Activated T-cell treated with anti-CD3 and anti-CD28 coated beads, Interleukin-2, amount 50 U/mL, for 72 hours (primary cell): ENCODE measurements at places on chromosomes 13 and 19. TPM values are rescaled to one million over a fixed set of nuclear protein-coding genes. Genes with fewer than 3 reads are reported as not detected.

GRCh38 chr13:85140192-85140591 is 659.0 kb downstream of the SLITRK6 start:
- H3K36me3 ChIP-seq: no peaks in the 10 kb centered on the region
- H3K4me1 ChIP-seq: no peaks in the 10 kb centered on the region
- no peaks in the 10 kb centered on the region for H3K27me3 ChIP-seq

GRCh38 chr19:30062065-30062906 is 120.2 kb downstream of the URI1 start:
- no peak overlapping the region for H3K27ac ChIP-seq
- H3K4me1 ChIP-seq: no peaks in the 10 kb centered on the region
- no peak overlapping the region for H3K4me3 ChIP-seq
- no peak for DNase-seq
- H3K36me3 ChIP-seq: no peaks in the 10 kb centered on the region

DNA sequence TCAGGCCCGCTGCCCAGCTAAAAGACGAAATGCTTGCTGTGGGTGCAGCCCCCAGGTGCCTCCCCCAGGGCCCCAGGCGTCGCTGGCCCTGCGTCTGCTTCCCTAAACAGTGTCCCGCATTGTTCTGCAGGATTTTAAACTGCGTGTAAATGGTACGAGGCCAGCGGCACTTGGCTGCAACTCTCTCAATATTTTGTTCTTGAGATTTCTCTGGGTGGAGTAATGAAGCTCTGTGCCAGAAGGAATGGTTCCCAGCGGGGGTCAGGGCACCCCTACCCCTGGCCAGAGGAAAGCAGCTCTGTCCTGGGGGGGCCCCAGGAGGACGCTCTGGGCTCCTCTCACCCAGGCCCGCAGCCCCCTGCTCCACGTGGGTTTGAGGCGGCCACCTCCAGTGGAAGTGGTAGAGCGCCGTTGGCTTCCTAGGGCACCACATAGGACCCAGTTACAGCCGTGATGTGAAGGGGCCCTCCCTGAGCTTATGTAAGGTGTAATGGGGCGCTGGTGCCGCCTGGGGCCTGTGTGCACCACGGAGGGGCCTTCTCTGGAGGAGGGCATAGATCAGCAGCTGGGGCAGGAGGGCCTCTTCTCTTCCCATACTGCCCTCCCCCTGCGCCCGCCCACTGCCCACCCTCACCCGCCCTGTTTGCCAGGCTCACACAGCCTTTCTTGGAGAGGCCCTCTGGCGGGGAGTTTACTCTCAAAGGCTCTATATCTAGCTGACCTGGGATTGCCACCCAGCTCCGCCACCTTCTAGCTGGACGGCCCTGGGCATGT is 19.8 kb downstream of the PAK4 start:
- H3K27ac ChIP-seq: no peak overlapping the region
- H3K4me3 ChIP-seq: no peak overlapping the region
- DNase-seq: no peak
- no peaks in the 10 kb centered on the region for H3K36me3 ChIP-seq
- H3K4me1 ChIP-seq: no peaks in the 10 kb centered on the region
- H3K27me3 ChIP-seq: no peaks in the 10 kb centered on the region

The KANK3 gene
- total RNA-seq: 0.99 TPM

- peak overlapping the region; percentile 89 for H3K4me3 ChIP-seq
- H3K36me3 ChIP-seq: peaks cover 24% of the 10 kb centered on the region
- H3K4me1 ChIP-seq: peaks cover 60% of the 10 kb centered on the region
Measured at GRCh38 chr13:29594303-29594709, 1.2 kb downstream of the SLC7A1 start.

The PGLYRP1 gene
- total RNA-seq: not detected

DNA sequence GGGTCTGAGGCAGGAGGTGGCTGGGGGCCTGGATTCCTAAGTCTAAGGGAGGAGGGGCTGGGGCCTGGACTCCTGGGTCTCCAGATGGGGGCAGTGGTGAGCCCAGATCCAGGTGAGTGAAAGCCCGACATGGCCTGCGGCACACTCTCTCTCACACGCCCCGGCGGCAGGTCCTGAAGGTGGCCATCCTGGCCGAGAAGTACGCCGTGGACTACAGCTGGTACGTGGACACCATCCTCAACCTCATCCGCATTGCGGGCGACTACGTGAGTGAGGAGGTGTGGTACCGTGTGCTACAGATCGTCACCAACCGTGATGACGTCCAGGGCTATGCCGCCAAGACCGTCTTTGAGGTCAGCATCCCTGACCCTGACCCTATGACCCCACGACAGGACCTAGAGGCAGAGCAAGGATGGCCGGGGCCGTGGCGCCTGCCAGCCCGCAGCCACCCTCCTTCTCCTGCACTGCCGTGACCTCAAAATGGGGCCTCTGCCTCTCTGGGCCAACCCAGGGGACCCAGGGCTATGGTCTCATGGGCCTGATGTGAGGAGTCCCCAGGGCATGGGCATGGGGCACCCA is 13.2 kb downstream of the FUZ start:
- H3K36me3 ChIP-seq: peaks cover 3% of the 10 kb centered on the region
- H3K4me1 ChIP-seq: no peaks in the 10 kb centered on the region
- H3K27me3 ChIP-seq: no peaks in the 10 kb centered on the region
- DNase-seq: no peak
- H3K27ac ChIP-seq: no peak overlapping the region

DNA sequence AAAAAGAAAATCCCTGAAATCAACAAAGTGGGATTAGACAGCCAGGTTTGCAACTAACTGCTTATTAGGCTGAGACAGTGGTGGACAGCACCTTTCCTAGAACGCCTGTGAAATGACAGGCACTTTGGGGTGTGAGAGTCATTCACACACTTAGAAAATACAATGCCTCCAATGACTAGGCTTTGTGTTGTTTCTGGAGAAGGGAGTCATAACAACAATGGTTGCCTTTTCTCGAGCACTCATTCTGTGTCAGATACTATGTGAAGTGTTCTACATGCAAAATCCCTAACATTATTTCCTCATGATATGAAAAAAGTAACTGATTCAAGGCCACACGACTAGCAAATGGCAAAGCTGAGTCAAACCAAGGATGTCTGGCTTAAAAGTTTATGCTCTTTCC is 41.2 kb downstream of the SACS start:
- no peak overlapping the region for H3K4me3 ChIP-seq
- peaks cover 16% of the 10 kb centered on the region for H3K27me3 ChIP-seq
- no peaks in the 10 kb centered on the region for H3K36me3 ChIP-seq
- no peak for DNase-seq
- no peak overlapping the region for H3K27ac ChIP-seq
- no peaks in the 10 kb centered on the region for H3K4me1 ChIP-seq

DNA sequence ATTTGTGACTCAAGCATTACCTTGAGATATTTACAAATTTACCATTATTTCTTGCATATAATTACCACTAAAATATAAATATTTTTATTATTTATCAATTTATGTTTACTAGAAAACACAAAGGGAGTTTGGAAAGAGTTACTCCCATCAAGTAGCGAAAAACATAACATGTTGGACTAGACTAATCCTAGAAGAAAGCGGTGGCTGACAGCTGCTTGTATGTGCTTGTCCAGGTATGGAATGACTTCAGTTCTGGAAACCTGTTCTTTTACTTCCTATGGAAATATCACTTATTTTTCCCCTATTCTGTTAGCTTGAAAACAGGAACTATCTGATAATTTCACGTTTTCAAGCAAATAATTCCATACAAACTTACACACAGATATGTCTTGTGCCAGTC is 28.5 kb downstream of the SLITRK1 start:
- H3K27ac ChIP-seq: no peak overlapping the region
- DNase-seq: no peak
- no peaks in the 10 kb centered on the region for H3K36me3 ChIP-seq
- no peaks in the 10 kb centered on the region for H3K4me1 ChIP-seq
- no peak overlapping the region for H3K4me3 ChIP-seq

- H3K4me1 ChIP-seq: no peaks in the 10 kb centered on the region
- no peaks in the 10 kb centered on the region for H3K36me3 ChIP-seq
- DNase-seq: no peak
- H3K27me3 ChIP-seq: no peaks in the 10 kb centered on the region
Measured at GRCh38 chr19:38023671-38024541, 116.9 kb downstream of the SIPA1L3 start.

DNA sequence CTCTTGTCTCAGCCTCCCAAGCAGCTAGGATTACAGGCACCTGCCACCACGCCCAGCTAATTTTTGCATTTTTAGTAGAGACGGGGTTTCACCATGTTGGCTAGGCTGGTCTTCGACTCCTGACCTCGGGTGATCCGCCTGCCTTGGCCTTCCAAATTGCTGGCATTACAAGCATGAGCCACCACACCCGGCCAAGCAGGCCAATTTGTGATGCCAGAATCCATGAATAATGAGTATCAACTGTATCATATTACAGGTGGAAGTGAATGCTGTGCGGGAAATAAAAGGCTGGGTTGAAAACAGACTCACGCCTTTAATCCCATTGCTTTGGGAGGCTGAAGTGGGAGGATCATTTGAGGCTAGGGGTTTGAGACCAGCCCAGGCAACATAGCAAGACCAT is 3.6 kb upstream of the NFILZ start:
- no peaks in the 10 kb centered on the region for H3K4me1 ChIP-seq
- no peaks in the 10 kb centered on the region for H3K27me3 ChIP-seq
- no peak for DNase-seq
- no peak overlapping the region for H3K27ac ChIP-seq

- H3K4me3 ChIP-seq: no peak overlapping the region
- H3K27ac ChIP-seq: no peak overlapping the region
- no peaks in the 10 kb centered on the region for H3K36me3 ChIP-seq
- DNase-seq: no peak
Measured at GRCh38 chr13:79434556-79434955, 28.5 kb upstream of the RBM26 start.

The GPR12 gene
- total RNA-seq: not detected

DNA sequence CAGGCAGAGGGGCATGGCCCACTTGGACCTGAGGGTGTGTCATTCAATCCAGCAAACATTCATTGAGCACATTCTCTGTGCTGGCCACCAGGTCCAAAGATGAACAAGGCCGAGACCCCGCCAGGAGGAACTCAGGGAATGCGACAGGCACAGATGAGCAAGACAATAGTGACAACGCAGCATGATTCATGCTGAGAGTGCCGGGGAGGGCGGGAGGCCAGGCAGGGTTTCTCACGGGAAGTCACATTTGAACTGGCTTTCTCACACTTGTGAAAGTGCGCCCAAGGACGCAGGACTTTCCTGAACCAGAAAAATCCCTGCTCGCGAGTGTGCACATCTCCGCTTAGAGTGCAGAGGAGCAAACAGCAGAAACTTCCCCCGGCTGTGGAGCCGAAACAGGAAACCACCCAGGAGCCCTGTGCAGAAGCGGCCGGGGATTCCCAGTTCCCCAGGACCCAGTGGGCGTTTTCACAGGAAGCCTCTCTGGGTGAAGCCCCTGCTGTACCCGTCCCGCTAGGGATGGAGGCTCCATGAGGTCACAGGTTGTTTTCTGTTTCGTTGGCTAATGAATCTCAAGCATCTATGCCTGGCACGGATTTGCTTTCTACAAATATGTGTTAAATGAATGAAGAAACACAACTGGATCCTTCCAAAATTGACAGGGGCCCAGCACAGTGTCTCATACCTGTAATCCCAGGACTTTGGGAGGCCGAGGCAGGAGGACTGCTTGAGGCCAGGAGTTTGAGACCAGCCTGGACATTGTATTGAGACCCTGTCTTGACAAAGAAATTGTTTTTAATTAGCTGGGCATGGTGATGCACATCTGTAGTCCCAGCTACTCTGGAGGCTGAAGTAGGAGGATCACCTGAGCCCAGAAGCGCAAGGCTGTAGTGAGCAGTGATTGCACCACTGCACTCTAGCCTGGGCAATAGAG is 68.4 kb upstream of the TM9SF2 start:
- no peaks in the 10 kb centered on the region for H3K36me3 ChIP-seq
- H3K27me3 ChIP-seq: no peaks in the 10 kb centered on the region
- peak overlapping the region; percentile 96 for H3K27ac ChIP-seq
- peak overlapping the region; percentile 87 for H3K4me3 ChIP-seq
- peaks cover 82% of the 10 kb centered on the region for H3K4me1 ChIP-seq

- no peak for DNase-seq
- peaks cover 25% of the 10 kb centered on the region for H3K27me3 ChIP-seq
- no peak overlapping the region for H3K27ac ChIP-seq
- H3K4me3 ChIP-seq: no peak overlapping the region
Measured at GRCh38 chr13:36887758-36888521, 32.1 kb downstream of the SMAD9 start.

DNA sequence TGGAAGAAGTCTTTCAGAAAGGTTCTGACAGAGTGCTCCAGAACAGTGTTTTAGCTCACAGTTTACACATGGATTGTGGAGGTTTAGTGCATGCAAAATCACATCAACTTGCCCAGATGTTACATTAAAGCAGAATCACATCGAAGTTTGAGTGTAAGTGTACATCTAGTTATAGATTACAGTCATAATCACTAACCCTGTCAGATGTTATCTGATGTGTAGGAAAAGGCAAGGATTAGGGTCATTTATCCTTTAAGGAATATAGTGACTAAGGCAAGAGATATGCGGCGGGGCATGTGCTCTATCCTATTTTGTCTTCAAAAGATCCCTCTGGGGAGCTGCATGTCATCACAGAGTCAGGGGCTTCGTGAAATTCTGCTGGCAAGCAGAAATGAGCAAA is 66.9 kb downstream of the CYSLTR2 start:
- peaks cover 7% of the 10 kb centered on the region for H3K27me3 ChIP-seq
- peaks cover 18% of the 10 kb centered on the region for H3K36me3 ChIP-seq
- no peaks in the 10 kb centered on the region for H3K4me1 ChIP-seq
- H3K27ac ChIP-seq: no peak overlapping the region
- H3K4me3 ChIP-seq: no peak overlapping the region

GRCh38 chr13:85798556-85798955 is 663 bp downstream of the SLITRK6 start:
- H3K4me1 ChIP-seq: no peaks in the 10 kb centered on the region
- DNase-seq: no peak
- no peak overlapping the region for H3K27ac ChIP-seq
- H3K27me3 ChIP-seq: no peaks in the 10 kb centered on the region
- no peaks in the 10 kb centered on the region for H3K36me3 ChIP-seq
- H3K4me3 ChIP-seq: no peak overlapping the region

DNA sequence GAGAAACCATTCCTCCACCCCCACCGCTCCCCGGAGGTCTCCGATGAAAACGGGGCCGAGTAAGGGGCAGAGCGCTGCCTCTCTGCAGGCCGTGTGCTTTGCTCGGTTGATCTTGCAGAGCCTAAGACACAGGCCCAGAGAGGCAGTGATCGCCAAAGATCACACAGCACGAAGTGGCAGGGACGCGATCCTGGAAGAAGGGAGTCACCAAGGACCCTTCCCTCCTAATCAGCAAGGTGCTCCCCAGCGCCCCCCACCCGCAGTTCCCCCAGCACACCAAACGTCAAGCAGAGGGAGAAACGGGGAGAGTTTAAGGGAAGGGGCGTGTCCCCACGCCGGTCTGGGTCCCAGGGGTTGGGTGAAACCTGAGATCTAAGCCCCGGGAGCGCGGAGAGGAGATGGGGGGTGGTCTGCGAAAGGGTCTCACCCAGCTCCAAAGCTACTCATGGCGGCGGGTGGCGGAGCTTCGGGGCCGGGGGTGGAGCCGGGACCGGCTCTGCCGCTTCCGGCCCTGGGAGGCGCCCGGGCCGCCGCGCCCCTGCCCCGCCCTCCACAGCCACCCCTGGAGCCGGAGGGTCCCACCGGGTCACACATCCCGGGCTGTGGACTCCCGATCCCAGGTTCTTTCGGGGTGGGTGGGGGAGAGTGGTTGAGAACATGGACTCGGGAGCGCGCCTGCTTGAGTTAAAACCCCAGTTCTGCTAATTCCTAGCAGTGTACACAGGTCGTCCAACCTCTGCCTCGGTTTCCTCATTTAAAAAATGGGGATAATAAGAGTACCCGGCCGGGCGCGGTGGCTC is at the start of gene EML2:
Gene EML2 (minus strand): TSS at position 468 of the 800 bp plus-strand sequence. CDS start 21 bp downstream, at position 447.
- H3K36me3 ChIP-seq: peaks cover 21% of the 10 kb centered on the region
- H3K27ac ChIP-seq: peak within 1 kb of the TSS; percentile 70
- DNase-seq: peak; percentile 71
- H3K4me1 ChIP-seq: peaks cover 48% of the 10 kb centered on the region
